ENCODE measurements at places on chromosomes 5 and 9.

- no peak for DNase-seq
These were observed 86.3 kb downstream of the STK10 start for GRCh38 chr5:172101547-172102217.

- DNase-seq: no peak
These were observed 7.4 kb downstream of the GRAMD2B start for GRCh38 chr5:126430631-126431030.

DNA sequence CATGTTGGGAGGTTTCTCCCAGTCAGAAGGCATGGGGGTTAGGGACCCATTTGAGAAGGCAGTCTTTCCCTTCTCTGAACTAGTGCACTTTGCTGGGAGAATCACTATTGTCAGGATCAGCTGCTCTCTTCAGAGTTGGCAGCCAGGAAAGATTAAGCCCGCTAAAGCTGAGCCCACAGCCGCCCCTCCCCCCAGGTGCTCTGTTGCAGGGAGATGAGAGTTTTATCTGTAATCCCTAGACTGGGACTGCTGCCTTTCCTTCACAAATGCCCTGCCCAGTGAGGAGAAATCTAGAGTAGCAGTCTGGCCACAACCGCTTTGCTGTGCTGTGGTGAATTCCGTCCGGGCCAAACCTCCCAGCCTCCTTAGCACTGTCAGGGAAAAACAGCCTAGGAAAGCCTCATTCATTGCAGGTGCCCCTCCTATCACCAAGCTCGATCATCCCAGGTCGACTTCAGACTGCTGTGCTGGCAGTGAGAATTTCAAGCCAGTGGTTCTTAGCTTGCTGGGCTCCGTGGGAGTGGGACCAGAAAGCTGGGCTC lies 69.8 kb downstream of the CNTLN start:
- no peak for DNase-seq

DNA sequence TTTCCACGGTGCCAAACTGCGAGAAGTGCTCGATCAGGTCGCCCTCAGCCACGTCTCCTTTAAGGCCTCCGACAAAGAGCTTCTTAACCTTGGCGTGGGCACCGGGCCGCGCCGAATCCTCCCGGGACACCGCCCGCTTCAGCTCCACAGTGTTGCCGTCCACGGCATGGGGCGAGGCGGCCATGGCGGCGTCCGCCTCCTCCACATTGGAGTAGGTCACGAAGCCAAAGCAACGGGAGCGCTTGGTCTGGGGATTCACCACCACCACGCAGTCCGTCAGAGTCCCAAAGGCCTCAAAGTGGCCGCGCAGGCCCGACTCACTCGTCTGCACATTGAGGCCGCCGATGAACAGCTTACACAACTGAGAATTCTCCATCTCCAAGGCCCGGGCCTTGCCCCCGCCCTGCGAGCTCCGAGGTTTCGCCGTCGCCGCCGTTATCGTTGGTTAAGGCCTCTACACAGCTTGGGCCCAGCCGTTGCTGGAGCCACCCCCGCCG lies 424 bp downstream of the HNRNPA0 start:
- no peak for DNase-seq

DNA sequence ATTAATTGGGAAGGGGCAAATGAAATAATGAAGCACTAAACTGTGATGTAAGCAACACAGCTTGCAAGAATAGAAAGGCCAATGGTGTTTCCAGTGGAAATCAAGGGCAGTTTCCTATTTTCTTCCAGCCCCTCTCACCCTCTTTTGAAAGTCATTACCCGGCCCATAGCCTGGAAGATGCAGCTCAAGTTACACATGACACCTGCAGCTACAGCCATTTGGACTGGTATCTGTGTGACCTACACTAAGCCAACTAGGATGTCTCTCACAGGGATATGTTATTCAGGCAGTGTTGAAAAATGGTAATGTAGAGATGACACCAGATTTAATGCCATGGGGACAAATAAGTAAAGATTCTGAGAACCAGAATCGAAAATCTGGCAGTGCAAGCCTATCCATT lies 439.4 kb upstream of the ZNF462 start:
- no peak for DNase-seq

DNA sequence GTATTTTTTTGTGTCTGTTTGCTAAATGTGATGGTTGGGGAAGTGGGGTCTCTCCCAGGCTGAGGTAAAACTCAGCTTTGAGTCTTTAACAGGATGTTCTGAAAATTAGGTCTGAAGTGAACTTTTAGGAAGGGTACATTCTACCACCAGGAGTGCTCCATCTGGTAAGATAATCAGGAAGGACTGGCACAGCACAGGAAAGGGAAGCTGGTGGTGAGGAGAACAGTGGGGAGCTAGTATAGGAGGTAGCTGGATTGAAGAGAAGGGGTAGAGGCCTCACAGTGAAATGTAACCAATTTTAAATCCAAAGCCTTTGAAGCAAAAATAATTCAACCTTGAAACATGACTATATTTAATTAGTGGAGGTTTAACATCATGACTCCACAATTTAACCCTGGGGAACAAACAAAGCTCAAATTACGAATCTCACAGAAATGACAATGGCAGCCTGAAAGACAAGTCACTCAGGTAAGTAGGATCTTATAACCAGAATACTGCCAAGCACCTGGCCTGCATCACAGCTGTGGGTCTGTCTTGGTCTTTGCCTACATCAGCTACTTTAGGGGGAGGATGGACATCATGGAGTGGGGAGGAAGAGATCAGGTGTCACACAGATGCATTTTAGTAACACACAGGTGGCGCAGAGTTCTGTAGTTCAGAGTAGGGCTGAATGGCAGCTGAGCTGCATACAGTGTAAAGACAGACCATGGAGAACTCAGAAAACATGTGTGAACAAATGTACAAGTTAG lies 445.3 kb downstream of the DMRT2 start:
- no peak for DNase-seq

- DNase-seq: no peak
These were observed 36.6 kb upstream of the NR4A3 start for GRCh38 chr9:99785010-99785590.

GRCh38 chr9:97176206-97176605 lies 131.3 kb upstream of the CCDC180 start:
- no peak for DNase-seq

DNA sequence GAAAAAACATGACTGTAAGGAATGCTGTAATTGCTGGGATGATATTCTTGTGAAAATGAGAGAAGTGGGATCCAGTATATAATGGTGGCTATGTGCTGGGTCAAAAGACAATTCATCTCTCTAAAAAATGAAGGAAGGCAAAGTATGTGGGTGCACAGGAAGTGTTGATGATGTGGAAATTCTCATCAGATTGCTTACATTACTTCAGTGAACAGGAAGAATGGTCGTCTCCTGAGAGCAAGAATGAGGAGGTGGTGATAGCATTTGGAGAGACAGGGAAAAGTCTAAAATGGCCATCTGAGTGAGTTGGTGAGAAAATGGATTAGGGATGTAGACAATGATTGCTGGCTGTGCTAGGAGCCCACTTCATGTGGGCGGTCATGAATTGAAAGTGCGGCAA lies 253.5 kb upstream of the NREP start:
- DNase-seq: no peak

- DNase-seq: no peak
These were observed 52.5 kb downstream of the IQGAP2 start for GRCh38 chr5:76455531-76456133.

GRCh38 chr9:2087500-2088313 lies 72.6 kb downstream of the SMARCA2 start:
- DNase-seq: peak; percentile 42

DNA sequence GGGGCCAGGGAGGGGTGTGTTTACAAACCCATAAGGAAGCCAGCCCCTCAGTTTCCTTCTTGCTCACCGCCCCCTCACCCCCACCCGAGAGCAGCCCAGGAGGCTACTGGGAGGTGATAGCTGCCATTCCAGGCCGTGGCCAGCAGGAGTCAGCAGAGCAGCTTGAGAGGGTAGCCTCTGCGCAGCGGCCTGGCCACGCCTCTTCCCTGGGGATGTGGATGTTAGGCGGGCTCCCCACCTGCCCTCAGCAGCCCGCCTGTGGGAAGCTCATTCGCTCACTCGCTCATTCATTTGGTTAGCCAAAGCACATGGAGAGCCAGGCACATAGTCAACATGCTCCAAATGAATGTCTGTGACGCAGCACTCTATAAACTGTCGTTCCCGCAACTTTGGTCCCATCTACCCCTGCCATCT lies 6.1 kb upstream of the DPM2 start:
- peak; percentile 87 for DNase-seq

GRCh38 chr9:5799314-5799713 lies 33.6 kb downstream of the ERMP1 start:
- peak; percentile 23 for DNase-seq

DNA sequence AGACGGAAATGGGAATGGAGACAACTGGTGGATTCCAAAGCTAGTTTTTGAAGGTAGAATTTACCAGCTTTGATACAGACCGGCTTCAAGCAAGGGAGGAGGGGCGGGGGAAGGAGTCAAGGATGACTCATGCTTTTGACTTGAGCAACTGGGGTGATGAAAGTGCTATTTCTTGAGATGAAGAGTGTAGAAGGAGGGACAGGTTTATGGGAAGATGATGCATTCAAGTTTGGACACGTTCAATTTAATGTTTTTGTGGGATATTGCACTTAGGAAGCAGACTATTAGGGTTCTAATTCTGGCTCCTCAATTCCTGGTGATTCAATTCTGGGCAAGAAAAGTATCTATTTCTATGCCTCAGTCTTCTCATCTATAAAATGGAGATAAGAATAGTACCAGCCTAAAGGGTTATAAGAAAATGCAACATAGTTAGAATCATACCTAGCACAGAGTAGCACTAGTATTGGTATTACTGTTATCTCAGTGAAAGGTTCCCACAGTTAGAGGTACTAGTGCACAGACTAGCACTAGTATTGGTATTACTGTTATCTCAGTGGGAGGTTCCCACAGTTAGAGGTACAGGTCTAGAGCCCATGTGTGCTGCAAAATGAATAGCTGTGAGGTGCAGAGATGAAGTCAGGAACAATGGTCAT lies 4.6 kb downstream of the NIPAL4 start:
- peak; percentile 79 for DNase-seq

DNA sequence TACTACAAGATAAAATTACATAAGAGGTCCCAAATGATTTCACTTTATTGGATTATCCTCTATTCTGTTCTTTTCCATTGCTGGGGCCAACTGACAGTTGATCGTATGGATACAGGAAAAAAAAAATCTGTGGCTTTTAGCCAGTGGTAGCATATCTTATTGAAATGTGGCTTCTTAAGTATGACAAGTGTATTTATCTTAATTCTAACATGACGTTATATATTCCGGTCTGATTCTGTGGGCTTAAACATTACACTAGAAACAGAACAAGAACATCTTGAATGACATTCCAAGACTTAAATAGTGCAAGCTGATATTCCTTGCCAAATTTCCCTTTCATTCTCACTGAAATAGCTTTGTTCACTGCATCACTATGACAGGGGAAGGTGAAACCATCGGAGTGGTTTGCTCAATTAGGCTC lies 117.9 kb downstream of the INSYN2B start:
- DNase-seq: no peak

GRCh38 chr5:65059681-65060598 lies 291.2 kb downstream of the CWC27 start:
- DNase-seq: no peak

- no peak for DNase-seq
These were observed 669.9 kb downstream of the MTRR start for GRCh38 chr5:8538821-8539220.

- DNase-seq: no peak
These were observed 318.6 kb upstream of the PIK3R1 start for GRCh38 chr5:67896930-67897313.

- DNase-seq: no peak
These were observed 3.1 kb downstream of the FBXW5 start for GRCh38 chr9:136941231-136942111.

DNA sequence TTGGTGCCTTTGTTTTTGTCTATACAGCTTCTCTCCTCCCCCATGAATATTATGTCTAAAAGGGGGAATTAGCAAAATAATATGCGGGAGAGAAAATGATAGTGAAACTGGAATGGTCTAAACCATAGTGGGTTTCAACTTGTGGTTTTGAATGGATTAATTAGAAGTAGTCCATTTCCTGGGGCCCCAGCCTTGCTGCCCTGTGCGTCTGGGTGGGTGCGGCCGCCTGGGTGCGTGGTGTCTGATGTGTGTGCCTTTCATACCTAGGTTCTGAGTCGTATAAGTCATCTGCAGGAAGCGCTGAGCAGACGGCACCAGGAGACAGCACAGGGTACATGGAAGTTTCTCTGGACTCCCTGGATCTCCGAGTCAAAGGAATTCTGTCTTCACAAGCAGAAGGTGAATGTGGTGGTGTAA lies 120.0 kb upstream of the CACNA1B start:
- DNase-seq: peak; percentile 63

GRCh38 chr5:29930316-29930715 lies 1263.2 kb upstream of the CDH6 start:
- no peak for DNase-seq

DNA sequence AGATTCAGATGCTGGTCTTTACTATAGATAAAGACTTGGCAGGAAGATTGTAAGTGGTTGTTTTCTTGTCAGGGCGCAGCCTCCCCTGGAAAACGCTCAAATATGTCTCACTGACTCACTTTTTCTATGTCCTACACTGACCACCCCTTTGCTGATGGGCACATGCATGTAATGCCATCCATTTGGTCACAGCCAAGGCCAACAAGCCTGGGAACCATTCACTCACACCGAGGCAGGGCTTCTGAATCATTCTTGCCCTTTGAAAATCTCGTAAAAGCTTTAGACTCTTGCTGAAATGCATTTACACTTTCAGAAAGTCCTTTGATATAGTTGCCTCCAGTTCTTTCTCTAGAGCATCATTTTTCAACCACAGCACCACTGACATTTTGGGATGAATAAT lies 249.4 kb downstream of the ACTL7B start:
- no peak for DNase-seq

GRCh38 chr5:173752653-173753052 lies 135.5 kb upstream of the CPEB4 start:
- no peak for DNase-seq

- DNase-seq: peak; percentile 48
These were observed 121.5 kb downstream of the EHMT1 start for GRCh38 chr9:137740312-137740711.

DNA sequence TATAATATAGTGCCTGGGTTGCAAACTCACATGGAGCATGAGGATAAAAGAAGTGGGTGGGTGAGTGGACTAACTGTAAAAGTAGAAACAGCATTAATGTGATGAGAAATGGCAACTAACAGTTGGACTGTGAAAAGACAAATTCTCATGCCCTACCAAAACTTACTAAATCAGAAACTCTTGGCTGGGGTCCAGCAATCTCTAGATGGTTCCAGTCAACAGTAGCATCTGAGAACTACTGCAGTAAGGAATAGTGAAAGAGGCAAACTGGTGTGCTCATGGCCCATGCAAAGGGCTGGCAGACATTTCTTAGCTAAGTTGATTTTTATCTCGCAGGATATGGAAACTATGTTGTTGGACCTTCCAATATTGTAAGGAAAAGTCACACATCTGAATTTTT lies 150.3 kb downstream of the PIK3R1 start:
- no peak for DNase-seq

Measured in AG08396 (cell line).